ENCODE measurements at places on chromosomes 11 and 22.

- no peak for DNase-seq
These were observed 89.7 kb upstream of the MTMR2 start for GRCh38 chr11:96013461-96014213.

DNA sequence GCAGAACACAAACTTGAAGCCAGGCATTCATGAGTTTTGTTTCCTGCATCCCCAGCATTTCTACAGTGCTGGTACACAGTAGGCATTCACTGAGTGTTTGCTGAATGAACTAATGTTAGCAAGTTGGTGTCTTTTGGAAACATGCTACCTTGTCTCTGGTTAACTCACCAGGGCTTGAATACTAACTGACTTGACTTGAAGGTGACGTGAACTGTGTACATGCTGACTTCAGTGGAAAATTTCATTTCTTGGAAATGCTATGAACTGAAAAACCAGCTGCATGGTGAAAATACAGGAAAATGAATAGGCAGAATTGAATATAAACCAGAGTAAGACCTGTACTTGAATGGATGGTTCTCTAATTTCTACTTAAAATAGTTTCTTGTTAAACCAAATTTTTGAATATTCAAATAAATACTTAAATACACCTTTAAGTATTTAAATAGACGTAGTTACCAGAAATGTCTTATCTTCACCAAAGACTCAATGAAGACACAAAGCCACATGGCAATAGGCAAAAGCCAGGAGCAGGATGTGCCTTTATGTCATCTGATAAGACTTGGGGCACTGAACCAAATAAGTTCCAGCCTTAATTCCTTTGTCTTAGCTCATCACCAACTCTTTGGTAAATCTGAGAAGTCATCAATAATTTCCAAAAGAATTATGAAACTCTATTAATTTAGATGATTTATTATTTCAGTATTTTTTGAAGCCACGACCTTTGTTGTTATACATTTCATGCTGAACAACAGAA lies 39.7 kb upstream of the POU2AF2 start:
- DNase-seq = no peak

DNA sequence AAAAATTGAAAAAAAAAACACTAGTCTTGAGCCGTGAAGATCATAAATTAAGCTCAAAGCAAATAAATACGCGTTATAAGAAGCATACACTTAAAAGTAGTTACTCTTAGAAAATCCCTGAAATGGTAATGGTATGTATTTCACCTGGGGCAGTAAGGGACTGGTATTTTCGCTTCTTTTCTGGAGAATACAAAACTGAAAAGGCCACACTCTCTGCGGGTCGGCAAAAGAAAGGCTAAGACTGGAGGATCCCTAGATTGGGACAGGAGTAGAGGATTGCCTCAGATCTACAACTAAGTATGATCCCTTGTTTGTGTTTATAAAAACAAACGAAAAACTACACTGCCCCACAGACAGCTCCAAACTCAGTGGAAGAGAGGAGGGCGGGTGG lies 617 bp downstream of the TSG101 start:
- no peak for DNase-seq

- no peak for DNase-seq
These were observed 47.8 kb downstream of the C2CD3 start for GRCh38 chr11:74123008-74123448.

Data from NCI-H446 (cell line).